Cortex of kidney (tissue), 1 donor: ENCODE measurements at places on chromosomes 1 and 21.

DNA sequence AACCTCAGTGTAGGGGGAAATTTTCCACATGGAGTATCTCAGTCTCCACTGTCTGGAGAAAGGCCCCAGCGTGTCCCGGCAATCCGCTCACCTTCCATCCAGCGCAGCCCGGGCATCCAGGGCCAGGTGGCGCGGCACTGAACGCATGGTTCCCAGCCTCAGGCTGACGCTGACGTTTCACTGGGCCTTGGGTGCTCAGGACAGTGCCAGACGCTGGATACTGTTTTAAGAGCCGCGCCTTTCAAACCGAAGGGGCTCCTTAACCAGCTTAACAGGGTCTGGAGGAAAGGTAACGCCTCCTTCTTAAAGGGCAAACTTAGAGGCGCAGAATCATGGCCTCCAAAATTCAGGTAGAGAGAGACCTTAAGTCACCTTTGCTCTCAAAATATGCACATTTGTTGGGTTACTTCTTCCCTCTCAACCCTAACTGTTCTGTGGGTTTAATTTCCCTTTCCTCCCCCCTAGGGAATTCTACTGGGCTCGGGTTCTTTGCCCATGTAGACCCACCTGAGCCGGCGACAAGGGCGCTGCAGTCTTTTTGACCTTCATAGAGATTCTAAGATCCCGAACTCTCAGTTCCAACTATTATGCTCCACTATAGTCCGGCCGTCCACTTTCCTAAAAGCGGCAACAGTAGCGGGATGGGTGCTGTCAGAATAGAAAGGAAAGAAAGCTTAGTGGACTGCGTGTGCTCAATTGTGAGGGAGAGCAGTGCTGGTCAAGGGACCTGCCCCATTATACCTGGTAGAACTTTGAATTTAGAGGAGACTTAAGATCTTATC lies 3.5 kb upstream of the LHX9 start:
- DNase-seq: no peak

DNA sequence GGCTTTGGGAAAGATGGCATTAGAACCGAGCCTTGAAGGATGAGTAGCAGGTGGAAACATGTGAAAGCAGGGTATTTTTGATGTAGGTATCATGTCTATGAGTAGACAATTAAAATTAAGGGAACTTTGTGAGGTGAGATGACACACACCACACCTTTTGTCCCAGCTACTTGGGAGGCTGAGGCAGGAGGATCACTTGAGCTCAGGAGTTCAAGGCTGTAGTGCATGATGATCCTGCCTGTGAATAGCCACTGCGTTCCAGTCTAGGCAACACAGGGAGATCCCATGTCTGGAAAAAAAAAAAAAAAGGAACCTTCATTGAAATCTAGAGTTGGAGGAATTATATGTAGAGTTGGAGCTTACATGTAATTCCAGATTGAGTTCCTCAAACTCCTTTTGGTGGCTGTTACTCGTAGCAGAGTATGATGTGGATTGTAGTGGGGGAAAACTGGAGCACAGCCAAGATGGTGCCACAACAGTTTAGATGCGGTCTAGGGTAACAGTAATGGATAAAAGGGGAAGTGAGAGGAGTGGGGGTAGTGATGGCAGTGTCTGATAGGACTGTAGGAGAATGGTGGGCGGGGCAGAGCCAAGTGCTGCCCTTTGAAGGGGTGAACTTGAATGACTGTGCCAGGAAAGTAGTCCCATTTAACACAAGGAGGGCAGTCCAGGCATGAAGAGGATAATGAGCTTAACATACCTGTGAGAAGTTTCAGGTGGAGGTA lies 17.4 kb downstream of the AK4 start:
- DNase-seq: no peak

- DNase-seq: no peak
These were observed 61.2 kb downstream of the TCP10L start for GRCh38 chr21:32523988-32524719.

DNA sequence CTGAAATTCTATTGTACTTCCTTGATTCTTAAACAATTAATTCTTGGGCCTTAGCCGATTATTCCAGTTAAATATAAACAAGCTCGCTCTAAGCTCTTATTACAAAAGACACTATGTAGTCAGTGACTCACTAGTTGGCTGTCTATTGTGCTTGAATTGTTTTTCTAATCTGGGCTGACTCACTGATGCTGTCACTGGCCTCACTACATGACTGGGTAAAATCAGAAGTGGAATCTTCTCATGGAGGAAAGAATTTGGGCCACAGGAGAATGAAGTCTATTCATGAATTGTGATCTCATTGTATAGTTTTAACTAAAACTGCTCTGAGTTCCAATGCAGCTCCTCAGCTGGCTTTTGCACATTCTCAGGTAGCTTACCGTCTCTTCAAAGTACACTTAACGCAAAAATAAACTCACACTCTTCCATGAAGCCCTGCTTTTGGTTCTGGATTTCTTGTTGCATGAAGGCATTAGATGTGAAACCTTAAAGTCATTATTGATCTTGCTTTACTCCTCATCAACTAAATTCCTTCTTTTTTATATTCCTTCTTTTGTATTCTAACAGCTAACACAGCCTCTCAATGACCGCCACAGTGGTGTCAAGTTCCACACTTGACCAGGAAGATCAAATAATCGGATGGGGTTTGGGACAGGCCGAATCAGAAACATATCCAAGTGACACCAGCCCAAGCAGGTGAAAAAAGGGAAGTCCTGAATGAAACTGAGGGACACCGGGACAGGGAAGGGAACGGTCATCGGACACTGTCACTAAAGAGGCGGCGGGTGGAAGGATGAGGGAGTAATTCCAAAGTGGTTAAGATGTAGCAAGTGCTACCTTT lies 80.9 kb upstream of the LBR start:
- DNase-seq: no peak

DNA sequence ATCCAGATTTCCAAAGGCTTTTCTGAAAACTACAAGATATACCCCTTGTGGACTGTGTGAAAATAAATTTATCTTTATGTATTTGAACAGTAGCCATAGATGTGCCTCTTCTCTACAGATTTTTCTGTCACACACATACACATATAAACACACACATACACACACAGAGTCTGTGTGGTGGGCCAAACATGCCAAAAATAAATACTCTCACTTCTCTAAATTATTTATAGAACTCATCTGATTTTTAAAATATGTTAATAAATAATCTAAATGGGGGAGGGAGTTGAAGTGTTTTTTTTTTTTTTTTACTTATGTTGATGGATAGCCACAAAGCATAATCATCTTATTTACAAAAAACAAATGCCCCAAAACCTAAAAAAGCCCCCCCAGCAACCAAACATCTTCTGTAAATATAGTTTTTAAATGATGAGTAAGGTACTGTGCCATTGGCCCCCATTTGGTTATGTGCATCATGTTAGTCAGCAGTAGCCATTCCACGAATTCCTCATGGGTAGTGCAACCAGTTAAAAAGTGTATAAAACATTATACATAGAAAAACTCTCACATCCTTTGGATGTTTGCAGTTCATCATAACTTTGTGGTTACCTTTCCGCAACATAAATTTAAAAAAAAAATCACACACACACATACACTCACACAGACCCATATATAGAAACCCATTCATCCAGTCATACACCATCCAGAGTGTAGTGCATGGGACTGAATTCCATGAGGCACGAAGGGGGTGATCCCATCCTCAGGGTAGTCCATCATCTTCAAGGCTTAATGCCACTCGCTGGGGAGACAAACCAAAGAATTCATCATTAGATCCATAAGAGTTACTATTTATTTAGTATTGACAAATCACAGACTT lies 8.2 kb upstream of the MAGOH start:
- no peak for DNase-seq

GRCh38 chr1:65255035-65255655 lies 54.2 kb upstream of the DNAJC6 start:
- no peak for DNase-seq

- DNase-seq: no peak
These were observed 923.4 kb downstream of the NCAM2 start for GRCh38 chr21:21921410-21922232.

DNA sequence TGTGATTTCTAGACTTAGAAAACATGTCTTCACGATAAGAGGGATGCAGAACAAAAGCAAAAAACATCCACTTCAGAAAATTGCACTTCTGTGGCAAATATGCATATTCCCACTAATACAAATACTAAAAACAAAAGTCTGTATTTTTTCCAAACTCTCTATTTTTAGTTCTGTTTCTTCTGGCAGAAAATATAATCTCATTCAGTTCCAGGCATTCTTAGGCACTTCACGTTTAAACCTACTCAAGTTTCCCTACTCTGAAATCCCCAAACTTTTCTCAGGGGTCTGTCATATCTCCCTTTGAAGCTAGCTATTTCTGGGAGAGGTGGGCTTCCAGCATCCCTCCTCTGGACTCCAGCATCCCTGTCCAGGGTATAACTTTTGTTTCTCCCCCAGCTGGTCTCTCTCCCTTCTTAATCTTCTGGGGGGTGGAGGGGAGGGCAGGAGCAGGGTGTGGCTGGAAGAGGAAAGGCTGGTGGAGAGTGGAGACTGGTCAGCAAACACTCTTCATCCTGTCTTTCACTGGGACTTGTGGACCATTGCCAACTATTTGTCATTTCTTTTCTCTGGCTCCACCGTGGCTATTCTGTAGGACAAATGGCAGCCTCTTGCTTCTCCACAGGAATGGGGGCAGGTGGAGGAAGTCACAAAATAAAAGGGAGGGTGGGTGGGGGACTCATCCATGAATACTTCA lies 19.6 kb upstream of the NCF2 start:
- DNase-seq: no peak

DNA sequence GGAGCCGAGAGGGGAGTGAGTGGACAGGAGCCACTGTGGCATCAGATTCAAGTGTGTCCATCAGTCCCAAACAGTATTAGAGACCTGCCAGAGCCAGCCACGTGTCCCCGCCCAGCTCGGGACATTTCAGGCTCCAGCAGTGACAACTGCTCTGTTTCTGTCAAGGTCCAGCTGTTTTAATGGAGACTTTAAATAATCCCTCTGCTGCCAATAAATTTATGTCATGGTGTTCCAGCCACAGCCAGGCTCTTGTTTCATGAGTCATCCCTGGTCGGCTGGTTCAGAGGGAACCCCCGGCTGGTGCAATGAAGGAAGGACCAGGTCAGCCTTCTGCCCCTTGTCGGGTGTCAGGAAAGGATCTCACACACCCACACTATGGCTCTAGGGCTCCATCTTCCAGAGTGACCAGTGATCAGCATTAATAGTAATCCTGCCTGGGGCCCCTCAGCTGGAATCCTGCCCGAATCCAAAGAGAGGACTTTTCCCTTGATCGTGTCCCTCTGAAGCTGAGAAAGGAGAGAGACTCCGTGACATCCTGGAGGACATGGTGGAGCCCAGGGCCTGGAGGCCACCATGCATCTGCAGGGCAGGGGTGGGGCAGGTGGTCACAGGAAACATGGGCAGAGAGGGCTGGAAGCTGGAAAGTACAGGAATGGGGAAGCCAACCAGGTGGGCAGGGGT lies 197.3 kb downstream of the MATN1 start:
- no peak for DNase-seq

GRCh38 chr1:196207612-196208217 lies 400.5 kb downstream of the KCNT2 start:
- no peak for DNase-seq

- no peak for DNase-seq
These were observed 13.5 kb upstream of the TEKT2 start for GRCh38 chr1:36070349-36070748.

GRCh38 chr1:214216779-214217178 lies 64.2 kb upstream of the SMYD2 start:
- no peak for DNase-seq

DNA sequence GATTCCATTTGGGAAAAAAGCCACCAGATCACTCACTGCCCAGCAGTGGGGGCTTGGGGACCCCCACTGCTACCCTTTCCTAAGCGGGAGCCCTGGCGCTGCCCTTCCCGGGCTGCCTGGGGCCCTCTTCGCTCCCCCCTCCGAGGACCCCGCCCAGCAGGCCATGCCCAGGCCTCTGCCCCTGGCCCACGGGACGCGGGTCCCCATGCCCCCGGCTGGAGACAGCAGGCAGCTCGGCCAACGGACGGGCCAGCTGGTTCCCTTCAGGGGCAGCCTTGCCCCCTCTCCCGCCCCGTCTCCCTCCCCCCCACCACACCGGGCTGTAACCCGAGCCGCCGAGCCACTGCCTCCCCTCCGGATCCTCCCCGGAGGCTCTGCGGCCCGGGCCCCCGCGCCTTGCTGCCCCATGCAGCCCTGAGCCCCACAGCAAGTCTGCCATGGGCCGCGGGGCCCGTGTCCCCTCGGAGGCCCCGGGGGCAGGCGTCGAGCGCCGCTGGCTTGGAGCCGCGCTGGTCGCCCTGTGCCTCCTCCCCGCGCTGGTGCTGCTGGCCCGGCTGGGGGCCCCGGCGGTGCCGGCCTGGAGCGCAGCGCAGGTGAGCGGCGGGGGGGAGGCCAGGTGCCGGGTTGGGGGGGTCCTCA lies at the start of gene MMP23B:
TSS of gene MMP23B (plus strand) at position 392 of the 639 bp plus-strand sequence. CDS start at position 438, 46 bp downstream.
- DNase-seq: no peak

DNA sequence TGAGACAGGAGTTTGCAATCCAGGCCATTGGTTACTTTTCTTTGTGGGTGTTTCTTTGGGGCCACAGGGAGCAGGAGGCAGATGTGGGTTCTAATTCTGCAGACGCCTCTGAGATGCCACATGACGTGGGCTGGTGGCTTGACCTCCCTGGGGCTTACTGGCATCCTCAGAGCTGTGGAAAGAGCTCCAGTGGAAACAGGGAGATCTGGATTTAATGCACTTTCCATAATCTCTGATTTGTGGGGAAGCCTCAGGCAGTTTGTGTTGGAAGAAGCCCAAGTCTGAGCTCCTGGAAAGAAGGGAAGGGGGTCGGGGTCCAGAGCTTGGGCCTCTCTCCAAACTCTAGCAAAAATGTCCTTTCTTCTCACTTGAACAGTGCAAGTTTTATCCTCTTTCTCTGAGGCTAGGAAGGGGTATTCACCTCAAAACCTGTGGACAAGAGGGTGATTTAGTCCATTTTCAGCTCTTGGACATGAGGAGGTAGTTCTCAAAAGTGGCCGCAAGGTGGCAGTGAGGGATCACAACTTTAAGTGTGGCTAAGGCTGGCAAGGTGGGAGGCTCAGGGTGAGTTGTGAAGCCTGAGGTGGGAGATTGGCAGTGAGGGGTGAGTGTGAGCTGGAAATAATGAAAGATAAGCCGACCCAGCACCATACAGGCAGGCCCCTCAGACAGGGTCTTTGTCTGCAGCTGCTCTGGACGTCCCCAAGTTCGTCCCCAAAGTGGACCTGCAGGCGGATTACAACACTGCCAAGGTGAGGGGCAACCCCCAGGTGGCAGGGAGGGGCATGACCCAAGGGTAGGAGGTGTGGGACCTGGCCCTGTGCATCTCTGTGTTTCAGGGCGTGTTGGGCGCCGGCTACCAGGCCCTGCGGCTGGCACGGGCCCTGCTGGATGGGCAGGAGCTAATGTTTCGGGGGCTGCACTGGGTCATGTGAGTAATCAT lies 9.2 kb downstream of the IKBKE start:
- no peak for DNase-seq

- no peak for DNase-seq
These were observed 390.4 kb downstream of the NTNG1 start for GRCh38 chr1:107531065-107531908.

DNA sequence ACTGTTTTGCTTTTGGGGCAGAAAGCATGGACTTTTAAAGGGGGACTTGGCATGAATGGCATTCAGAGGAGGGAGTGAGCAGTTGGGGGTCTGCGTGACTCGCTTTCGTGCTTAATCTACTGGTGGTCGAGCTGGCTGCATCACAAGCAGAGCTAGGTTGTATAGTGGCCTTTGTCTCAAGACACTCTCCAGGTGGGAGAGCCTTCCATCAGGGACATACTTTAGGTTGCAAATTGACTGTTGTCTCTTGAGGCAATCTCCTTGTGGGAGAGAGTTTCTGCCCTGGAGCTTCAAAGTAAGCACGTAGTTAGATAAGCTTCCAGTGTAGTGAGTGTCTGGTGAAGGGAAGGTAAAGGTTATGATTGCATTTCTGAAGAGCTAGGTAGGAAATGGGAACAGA lies 93.9 kb downstream of the C1orf21 start:
- DNase-seq: no peak

- no peak for DNase-seq
These were observed 10.0 kb upstream of the CDA start for GRCh38 chr1:20578721-20579395.
